ENCODE measurements at places on chromosomes 4 and X. TPM values are rescaled to one million over a fixed set of nuclear protein-coding genes. Genes with fewer than 3 reads are reported as not detected.

Gene CEP135
- polyA plus RNA-seq, result 29.3 TPM

Gene AMER1
- polyA plus RNA-seq, result 8.5 TPM

Gene NDST3
- polyA plus RNA-seq, result 4.5 TPM

Gene KDR
- polyA plus RNA-seq, result 56.8 TPM

Gene P2RY8
- polyA plus RNA-seq, result 0.73 TPM

Data from left kidney (tissue), 8 donors.